Peyer's patch (tissue), 4 donors: ENCODE measurements at places on chromosomes 13 and 19. TPM values are rescaled to one million over a fixed set of nuclear protein-coding genes. Genes with fewer than 3 reads are reported as not detected.
A peak's percentile ranks its signal among the peaks of the same experiment; 100 is the strongest.

POU4F1 gene
- not detected for total RNA-seq

CPB2 gene
- total RNA-seq, result not detected

- H3K36me3 ChIP-seq, result no peaks in the 10 kb centered on the region
- no peak overlapping the region for H3K4me3 ChIP-seq
- H3K27ac ChIP-seq, result no peak overlapping the region
- DNase-seq, result peak; percentile 92
Measured at GRCh38 chr13:99386911-99387788, 80.0 kb upstream of the GPR183 start.

DNA sequence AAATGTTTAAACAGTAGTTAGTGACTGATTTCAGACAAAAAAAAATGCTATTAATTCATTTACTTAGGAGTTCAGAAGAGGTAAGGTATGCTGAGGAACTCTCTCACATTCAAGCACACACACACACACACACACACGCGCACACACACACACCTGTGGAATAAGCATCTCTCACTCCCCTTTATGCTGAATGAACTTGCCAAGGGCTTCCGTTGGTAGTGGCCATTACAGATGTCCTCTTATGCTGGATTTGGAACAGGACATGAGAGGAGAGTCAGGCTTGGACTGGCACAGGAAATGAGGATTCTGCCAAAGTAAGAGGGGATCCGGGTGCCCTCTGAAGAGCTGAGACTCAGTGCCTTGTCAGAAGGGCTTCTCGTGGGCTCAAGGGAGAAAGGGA is 463.4 kb upstream of the MIR17HG start:
- DNase-seq, result no peak
- no peaks in the 10 kb centered on the region for H3K27me3 ChIP-seq
- H3K27ac ChIP-seq, result no peak overlapping the region
- H3K4me3 ChIP-seq, result no peak overlapping the region
- H3K36me3 ChIP-seq, result no peaks in the 10 kb centered on the region

- peaks cover 48% of the 10 kb centered on the region for H3K36me3 ChIP-seq
- no peaks in the 10 kb centered on the region for H3K27me3 ChIP-seq
- no peaks in the 10 kb centered on the region for H3K4me1 ChIP-seq
- H3K27ac ChIP-seq, result no peak overlapping the region
Measured at GRCh38 chr19:47698631-47699359, 14.4 kb upstream of the EHD2 start.

DNA sequence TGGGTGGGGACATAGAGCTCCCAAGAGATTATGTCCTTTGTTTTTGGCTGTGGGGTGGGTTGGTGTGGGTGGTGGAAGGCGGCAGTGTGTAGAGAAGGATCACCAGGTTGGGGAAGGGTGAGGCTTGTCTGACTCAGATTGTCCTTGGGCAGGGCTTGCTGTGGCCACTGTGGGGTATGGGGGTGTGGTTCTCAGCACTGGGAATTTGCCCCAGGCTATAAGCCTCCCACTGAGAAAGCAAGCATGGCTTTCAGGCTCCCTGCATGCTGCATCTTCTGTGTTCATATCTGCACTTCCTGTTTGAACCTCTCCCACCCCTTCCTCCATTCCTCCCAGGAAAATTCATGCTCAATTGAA is 34.9 kb downstream of the DNAJC15 start:
- DNase-seq, result peak; percentile 63
- H3K27ac ChIP-seq, result peak overlapping the region; percentile 26
- H3K4me1 ChIP-seq, result no peaks in the 10 kb centered on the region
- H3K36me3 ChIP-seq, result no peaks in the 10 kb centered on the region

DNA sequence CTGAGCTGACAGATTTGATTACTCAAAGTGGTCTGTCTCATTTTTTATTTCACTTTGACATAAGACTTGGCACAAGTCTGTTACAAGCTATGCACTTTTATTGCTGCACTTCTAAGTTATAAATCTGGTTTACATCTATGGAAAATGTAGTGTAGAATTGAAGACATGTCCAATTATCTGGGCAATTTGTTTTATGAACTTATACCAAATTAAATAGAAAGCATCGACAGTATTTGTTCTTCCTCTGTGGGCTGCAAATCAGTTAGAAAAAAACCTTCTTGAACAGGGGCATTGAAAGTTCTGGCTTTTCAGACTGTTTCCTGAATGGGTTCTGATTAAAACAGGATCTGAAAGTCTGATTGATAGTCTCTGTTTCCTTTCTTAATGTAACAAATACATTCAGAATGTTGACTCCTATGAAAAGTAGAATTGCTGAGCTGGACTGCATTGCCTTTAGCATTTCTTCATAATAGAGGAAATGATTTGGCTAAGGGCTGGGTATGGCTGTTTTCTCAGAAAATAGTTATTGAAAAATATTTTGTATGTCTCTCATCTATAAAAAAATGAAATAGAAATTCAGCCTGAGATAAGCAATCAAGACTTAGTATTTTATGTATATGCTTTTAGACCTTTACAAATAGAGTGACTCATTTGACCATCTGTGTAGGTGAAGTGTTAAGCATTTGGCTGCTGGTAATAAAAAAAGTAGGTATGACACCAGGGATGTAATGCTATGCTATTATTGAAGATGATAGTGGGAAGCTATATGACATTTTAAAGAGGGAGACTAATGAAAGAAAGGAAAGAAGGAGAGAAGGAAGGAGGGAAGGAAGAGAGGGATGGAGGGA is 210.9 kb upstream of the SPRY2 start:
- no peaks in the 10 kb centered on the region for H3K27me3 ChIP-seq
- no peak overlapping the region for H3K4me3 ChIP-seq
- no peaks in the 10 kb centered on the region for H3K4me1 ChIP-seq
- no peak for DNase-seq
- H3K36me3 ChIP-seq, result no peaks in the 10 kb centered on the region
- H3K27ac ChIP-seq, result no peak overlapping the region

DNA sequence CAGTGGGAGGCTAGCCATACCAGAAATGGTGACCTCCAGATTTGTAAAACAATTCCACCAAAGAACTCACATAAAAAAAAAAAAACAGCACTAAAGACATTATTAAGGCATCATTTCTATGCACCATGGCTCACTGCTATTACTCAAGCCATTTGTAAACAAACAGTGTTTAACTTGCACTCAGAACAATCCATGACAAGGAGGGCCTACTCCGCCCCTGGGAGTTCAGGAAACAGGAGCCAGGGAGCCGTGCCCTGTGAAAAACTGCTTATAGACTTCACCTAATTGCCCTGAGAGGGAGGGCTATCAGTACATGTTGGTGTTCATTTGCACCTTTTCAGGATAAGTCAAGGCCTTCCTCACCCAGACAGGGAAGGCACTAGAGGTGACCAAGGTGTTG is 103.2 kb downstream of the ZNF429 start:
- peaks cover 5% of the 10 kb centered on the region for H3K4me1 ChIP-seq
- no peak overlapping the region for H3K27ac ChIP-seq
- H3K36me3 ChIP-seq, result no peaks in the 10 kb centered on the region
- H3K27me3 ChIP-seq, result no peaks in the 10 kb centered on the region

DNA sequence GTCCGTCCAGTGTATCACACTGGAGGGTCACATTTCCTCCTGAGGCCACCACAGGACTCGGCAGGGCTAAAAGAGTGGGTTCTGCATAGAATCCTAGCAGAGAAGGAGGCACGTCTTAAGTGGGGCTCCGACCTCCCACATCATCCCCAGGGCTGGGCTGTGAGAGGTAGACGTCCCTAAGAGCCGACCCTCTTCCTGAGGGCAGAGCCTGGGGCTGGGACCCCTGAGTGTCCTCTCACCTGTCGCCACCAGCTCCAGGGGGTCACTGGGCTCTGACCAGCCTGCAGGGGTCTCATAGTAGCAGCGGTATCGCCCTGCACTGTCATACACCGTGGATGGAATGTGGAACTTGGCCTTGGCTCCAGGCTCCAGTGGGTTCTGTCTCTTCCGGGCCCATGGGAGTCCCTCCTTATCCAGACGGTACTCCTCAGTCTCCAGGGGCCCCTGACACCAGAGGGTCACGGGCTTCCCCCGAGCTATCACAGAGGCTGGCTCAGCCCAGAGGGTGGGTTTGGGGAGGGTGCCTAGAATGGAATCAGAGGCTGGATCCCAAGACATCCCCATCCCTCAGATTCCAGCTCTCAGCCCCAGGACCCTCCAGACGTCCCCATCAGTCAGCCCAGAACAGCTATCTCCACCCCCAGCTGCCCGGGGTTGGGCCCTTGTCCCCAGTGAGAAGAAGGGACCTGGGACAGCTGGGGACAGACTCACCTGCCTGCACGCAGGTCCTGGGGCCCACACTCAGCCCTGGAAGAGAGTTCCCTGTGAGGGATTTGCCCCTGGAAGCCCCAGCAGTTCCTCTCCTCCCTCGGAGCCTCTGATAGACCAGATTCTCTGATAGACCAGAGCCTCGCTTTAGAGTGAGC is 590 bp downstream of the LILRB5 start:
- no peak overlapping the region for H3K27ac ChIP-seq
- DNase-seq, result peak; percentile 34
- no peaks in the 10 kb centered on the region for H3K36me3 ChIP-seq
- H3K27me3 ChIP-seq, result no peaks in the 10 kb centered on the region
- H3K4me3 ChIP-seq, result peak overlapping the region; percentile 15

DNA sequence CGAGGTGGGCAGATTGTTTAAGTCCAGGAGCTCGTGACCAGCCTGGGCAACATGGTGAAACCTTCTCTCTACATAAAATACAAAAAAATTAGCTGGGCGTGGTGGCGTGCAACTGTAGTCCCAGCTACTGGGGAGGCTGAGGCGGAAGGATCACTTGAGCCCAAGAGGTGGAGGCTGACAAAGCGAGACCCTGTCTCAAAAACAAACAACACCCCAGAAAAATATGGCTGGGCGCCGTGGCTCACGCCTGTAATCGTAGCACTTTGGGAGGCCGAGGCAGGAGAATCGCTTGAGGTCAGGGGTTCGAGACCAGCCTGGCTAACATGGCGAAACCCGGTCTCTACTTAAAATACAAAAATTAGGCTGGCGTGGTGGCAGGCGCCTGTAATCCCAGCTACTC is 3.4 kb upstream of the HNRNPL start:
- peaks cover 17% of the 10 kb centered on the region for H3K4me1 ChIP-seq
- no peaks in the 10 kb centered on the region for H3K27me3 ChIP-seq
- H3K36me3 ChIP-seq, result no peaks in the 10 kb centered on the region
- DNase-seq, result no peak

- no peak for DNase-seq
- no peaks in the 10 kb centered on the region for H3K27me3 ChIP-seq
- H3K27ac ChIP-seq, result no peak overlapping the region
Measured at GRCh38 chr13:110468986-110469495, 92.5 kb downstream of the RAB20 start.
